Body of pancreas (tissue), 4 donors: ENCODE measurements at places on chromosomes 7 and 10. TPM values are rescaled to one million over a fixed set of nuclear protein-coding genes. Genes with fewer than 3 reads are reported as not detected.

The BICC1 gene
- total RNA-seq: 35.3 TPM

DNA sequence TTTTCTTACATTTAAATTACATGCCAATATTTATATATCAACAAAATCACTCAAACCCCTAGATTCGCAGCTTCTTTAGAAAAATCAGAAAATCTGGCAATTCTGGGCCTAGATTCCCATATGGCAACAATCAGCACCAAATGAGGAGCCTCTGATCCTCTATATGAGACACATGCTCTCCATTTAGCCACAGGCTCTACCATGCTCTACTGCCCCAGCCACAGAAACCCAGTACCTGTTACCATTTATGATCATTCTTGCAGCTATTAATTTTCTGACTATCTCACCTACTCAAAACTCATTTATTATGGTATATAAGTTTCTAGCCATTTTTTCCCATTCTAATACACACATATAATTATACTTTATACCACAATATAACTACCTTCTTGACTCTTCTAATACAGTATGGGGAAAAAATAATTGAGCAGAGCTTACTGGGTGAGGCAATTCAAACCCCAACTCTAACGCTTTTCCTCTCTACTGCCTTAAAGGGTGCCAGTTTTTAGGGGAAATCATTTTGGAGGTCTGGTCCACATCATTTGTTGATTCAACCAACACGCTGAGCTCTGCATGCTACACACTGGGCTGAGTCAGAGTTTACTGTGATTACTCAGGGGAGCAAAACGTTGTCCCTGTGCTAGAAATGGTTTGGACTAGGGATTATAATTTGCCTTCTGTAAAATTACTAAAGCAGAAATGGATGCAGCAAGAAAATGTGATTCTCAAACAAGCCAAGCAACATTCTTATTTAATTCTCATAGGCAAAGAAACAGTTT is 11.6 kb downstream of the PDLIM1 start:
- DNase-seq: no peak

DNA sequence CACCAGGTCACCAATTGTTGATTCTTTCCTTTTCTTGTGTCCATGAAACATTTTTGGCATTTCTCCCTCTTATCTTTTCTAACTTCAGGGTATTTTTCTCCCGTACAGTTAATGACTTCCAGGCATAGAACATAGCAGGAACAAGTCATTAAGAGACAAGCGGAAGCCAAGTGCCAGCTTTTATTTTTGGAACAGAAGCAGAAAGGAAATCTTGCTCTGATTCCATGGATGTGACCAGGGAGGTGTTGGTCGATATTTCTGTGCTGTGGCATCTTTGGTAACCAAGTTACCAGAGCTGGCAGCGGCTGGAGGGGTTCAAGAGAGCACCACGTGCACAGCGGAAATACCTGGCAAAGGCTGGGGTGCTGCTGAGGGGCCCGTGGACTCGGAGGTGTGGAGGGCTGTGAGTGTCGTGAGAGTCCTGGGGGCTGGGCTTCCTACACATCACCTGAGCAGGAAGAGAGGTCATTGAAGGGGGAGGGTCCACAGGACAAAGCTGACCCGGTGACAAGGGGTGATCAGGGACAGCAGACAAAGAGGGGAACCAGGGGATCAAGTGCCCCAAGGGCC is 1.8 kb downstream of the LLCFC1 start:
- no peak for DNase-seq

DNA sequence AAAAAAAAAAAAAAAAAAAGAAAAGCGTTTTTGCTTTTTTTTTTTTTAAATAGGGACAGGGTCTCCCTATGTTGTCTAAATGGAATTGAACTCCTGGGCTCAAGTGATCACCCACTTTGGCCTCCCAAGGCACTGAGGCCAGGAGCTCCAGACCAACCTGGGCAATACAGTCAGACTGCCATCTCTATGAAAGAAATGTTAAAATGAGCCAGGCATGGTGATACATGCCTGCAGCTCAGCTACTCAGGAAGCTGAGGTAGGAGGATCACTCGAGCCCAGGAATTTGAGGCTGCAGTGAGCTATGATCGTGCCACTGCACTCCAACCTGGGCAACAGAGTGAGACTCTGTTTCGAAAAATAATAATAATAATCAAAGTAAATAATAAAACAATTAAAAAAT is 16.5 kb upstream of the LMTK2 start:
- no peak for DNase-seq

The CLDN4 gene
- total RNA-seq: 76.8 TPM

GRCh38 chr7:79050603-79051002 is 402.9 kb downstream of the MAGI2 start:
- DNase-seq: no peak

DNA sequence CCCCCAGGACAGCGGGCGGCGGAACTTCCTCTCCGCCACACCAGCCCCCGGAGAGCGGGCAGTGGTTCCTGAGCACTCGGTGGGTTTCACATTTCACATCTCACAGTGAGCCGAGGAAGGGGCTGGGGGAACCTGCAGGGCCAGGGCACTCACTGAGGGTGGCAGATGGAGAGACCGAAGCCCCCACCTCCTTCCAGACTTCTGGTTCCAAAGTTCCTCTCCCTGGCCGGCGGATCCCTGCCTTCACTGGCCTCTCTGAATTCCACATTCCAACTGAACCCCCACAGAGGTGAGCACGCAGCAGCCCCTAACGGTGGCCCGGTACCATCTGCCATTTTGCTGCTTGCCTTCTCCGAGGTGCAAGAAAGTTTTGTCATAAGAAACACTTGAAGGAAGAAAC is 461.0 kb downstream of the PTPRN2 start:
- DNase-seq: no peak

DNA sequence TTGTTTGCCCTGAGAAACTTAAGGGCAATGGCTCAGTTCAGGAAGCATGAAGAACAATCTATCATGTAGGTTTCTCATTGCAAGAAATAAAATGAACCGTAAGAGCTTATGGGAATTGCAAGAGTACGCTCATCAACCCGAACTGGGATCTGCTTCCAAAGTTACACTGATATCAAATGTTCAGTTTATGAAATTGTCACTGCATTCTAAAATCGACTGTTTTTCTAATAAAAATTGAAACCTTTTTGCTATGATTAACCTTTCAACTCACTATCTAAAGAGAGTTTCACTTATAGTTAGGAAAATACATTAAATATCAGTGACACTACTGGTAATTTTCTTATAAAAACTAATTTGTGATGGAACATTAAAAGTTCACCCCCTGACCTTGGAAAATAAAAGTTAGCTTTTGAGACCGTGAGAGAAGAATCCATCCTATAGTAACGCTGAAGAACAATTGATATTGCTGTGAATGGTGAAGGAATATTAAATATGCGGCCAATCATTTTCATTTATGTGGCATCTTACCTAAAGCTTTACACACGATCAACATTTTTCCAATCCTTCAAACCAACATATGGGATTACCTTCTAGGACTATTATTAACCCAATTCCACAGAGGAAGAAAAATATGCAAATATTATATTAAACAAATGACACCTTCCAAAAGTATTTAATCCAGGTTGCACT is 2.2 kb downstream of the MEOX2 start:
- DNase-seq: no peak

DNA sequence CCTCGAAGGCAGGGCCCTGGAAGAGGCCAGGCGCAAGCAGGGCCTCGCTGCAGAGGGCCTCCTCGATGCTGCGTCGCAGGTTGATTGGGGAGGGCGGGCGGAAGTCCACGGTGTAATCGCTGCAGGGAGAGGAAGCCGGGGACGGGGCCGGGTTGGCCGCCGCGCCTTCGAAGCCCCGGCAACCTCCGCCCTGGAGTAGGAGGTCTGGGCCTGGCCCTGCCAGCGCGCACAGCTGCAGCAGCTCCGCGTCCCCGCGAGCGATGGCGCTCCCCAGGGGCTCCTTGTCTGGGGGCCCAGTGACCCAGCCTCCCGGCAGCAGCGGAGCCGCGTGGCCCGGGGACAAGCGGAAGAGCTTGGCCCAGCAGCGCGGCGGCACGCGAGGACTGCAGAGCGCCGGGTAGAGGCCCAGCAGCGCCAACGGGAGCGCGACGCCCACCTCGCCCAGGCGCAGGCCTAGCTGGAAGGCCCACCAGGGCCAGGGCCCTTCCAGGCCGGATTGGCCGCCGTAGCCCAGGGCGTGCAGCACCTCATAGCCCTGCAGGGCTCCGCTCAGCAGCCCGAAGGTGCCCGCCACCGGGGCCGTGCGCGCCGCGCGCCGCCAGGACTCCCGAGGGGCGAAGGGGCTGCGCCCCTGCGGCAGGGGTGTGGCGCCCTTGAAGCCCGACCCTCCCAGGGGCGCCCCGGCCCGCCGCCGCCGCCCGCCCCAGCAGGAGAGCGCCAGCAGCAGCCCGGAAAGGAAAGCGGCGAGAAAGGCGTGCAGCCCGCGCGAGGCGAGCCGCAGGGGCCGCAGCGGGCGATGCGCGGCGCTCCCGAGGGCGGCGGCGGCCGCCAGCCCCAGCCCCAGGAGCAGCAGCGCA is 7.8 kb upstream of the RBM28 start:
- no peak for DNase-seq

The MYL7 gene
- total RNA-seq: not detected

DNA sequence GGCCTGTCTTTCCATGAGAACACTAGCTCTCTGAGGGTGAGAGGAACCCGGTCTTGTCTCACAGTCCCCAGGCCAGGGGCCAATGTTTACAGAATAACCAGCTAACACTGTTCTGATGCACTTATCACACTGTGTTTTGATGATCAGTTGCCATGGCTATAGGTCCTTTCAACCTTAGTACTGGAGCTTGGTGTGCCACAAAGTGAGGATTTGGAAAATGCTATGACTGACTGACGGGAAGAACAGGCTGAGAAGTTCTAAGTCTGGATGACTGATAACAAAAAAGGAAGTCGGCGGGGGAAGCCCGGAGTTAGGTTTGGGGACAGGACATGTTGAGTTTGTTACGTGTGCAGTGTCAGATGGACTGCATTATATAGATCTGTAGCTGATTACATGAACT is 141.8 kb downstream of the CTTNBP2 start:
- peak; percentile 7 for DNase-seq

DNA sequence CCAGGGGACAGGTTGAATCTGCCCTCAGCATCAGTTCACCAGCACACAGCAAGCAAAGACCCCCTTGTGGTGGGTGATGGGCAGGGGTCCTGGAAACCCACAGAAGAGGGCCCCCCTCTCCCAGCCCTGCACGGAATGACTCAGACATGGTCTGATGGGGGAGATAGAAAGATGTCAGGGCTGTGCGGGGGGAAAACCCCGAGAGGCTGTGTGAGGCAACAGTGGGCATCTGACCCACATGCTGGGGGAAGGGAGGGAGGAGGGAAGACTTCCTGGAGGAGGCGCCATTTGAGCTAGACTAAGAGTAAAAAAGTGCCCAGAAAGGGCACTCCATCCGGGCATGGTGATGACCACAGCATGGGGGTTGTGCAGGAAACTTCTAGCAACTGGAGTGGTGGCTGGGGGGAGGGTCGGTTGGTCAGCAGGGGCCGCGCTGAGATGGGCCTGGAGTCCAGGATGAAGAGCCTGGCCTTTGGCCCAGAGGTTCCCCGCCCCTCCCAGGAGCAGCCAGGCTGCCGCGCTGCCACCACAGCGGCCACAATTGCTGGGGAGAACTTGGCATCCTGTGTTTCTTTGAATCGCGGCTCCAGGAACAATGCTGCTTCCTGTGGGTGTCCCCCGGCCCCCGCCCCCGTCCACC is 2.5 kb downstream of the LFNG start:
- peak; percentile 64 for DNase-seq
